ENCODE measurements at places on chromosomes 12 and 14.

- DNase-seq: no peak
Measured at GRCh38 chr12:106978035-106978800, 8.7 kb downstream of the MTERF2 start.

GRCh38 chr12:67943141-67943892, 45.9 kb upstream of the IFNG-AS1 start:
- no peak for DNase-seq

DNA sequence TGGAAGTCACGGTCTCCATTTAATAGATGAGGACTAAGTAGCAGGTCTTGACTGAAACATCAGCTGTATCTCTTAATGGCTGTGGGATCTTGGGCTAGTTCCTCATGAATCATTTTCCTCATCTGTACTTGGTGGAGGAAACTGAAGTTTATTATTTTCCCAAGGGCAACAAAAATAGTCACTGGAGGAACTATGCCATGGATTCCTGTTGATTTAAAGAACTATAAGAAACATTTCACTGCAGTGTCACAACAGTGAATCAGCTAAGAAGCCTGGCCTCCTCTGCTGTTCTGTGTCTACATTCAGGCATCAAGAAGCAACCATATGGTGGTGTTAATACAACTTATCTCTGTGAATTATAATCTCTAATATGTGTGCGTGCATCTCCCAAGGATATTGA, 200.5 kb downstream of the STXBP6 start:
- no peak for DNase-seq

GRCh38 chr12:94525951-94526350, 66.3 kb upstream of the CEP83 start:
- no peak for DNase-seq

- no peak for DNase-seq
Measured at GRCh38 chr12:113896194-113896593, 69.9 kb downstream of the RBM19 start.

- DNase-seq: no peak
Measured at GRCh38 chr12:66050610-66051009, 79.9 kb downstream of the LLPH start.
